ENCODE measurements at places on chromosomes 1 and 21.

DNA sequence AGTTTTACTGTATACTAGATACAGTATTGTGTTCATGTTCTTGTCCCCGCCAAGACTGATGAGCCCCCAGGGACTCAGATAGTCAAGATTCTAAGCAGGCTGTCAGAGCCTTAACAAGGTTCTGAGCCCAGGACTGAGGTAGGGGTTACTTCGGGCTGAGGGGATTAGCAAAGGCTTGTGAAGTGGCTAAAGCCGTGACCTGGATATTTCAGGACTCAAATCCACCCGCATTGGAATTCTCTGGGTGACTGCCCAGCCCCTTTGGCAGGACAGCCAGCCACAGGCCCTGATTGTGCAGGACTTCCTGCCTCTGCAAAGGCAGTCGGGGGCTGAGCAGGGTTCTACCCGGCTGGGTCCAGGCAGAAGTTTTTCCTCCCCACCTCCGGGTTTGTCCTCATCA, at the start of gene PLA2G5:
Gene PLA2G5, plus strand, starts transcription at position 321 of the 400 bp plus-strand sequence. CDS start 14,637 bp downstream, outside the sequence.
- peak; percentile 24 for DNase-seq

GRCh38 chr1:40668769-40669525, 3.5 kb upstream of the RIMS3 start:
- DNase-seq, result peak; percentile 65

DNA sequence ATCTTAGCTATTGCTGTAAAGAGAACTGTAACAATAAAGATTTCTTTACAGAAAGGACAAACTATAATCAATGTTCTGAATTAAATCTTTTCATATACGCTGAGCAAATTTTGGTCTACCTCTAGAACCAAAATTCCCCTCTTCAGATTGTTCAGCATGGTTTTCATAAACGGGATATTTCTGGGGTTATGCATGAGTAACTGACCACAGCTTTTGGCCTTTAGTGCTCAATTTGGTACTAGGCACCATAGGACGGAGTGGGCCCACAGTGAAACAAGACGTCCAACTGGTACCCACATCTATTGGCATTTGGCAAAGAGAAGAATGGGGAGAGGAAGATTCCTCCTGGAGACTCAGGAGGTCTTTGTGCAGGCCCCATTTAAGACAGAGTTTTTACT, 184.5 kb downstream of the TGFBR3 start:
- DNase-seq, result peak; percentile 26

DNA sequence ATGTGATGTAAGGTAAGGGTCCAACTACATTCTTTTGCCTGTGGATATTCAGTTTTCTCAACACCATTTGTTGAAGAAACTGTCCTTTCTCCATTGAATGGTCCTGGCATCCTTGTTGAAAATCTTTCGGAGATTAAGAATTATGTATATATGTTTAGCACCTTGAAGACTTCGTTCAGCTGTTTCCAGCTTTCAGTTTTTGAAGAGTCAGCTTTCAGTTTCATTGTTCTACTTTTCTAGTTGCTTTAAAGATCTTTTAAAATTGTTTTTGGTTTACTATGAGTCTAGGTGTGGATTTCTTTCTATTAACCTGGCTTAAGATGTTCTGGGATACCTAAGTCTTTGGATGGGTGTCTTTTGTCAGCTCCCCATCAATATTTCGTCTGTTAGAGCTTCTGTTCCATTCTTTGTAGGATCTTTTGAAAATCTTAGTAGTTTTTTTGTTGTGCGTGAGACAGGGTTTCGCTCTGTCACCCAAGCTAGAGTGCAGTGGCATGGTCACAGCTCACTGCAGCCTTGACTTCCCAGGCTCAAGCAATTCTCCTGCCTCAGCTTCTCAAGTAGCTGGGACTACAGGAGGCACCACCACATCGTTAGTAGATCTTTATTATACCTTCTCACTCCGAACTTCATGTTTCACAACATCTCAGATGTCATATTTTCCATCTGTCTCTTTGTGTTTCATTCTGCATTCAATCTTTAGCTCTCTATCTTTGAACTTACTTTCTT, 353.5 kb upstream of the B3GALT2 start:
- DNase-seq, result no peak

DNA sequence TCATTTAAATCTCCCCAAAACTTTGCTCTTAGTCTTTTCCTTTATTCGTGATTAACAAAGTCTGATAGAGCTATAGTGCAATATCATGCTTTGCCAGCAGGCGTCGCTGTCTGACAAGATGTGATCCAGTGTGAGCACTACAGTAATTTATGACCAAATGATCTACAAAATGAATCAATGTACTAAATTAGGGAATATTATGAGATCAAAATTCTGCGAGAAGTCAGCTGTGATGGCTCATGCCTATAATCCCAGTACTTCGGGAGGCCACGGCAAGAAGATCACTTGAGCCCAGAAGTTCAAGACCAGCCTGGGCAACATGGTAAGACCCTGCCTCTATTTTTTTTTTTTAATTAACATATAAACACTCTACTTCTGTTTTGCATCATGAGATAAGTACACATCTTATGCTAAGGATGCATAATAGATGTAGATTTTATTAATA, 3.6 kb upstream of the SPSB1 start:
- DNase-seq, result peak; percentile 66

DNA sequence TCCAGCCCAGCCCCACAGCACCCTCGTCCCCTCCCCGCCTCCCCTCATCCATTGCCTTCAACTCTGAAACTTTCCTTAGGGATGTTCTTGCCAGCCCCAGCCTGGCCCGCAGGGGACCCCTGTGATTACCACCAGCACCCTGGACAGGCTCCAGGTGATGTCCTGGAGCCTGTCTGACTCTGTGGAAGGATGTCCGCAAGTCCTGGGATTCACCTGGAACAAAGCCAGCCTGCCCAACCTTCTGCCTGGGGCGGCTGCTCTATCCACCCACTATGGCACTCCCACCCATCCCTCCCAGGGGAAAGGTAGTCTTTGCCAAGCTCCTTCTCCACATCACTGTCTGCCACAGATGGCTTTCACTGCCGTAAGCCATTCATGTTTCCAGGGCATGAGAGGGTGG, 24.4 kb upstream of the PTPRF start:
- no peak for DNase-seq

- DNase-seq, result peak; percentile 48
Measured at GRCh38 chr1:226185141-226186036, 1.2 kb downstream of the ACBD3 start.

DNA sequence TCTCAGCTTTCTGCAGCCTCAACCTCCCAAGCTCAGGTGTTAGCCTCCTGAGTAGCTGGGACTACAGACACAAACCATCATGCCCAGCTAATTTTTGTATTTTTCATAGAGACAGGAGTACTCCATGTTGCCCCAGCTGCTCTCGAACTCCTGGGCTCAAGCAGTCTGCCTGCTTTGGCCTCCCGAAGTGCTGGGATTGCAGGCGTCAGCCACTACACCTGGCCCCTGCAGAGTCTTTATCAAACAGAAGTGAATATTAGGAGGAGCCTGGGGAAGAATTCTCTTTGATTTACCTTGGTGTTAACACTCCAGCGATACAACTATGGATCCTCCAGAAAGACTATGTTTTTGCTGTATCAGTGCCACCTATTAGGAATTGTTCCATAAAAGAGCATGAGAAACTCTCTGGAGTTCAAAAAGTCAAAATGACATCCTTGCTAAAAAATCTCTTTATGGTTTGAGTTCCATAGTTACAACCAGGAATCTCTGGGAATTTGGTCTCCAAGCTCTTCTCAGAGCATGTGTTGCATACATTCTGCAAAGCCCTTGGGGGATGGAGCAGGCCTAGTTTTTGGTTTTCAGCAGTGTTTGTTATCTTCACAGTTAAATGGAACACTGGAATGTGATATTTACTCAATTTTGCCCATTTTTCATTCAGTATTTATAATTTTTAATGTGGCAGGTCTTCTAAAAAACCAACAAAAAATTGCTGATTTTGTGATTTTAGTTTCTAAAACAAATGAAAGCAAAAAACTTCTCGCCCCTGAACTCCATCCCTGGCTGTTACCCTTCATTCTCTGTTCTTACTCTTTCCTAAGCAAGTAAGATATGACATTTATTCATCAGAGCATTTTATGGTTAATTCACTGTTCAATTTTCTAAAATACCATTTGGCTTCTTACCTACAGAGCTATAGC, 77.3 kb downstream of the OLFML2B start:
- DNase-seq, result peak; percentile 70

Data from EL (cell line).